H4 (cell line): ENCODE measurements at places on chromosomes 6 and 20. TPM values are rescaled to one million over a fixed set of nuclear protein-coding genes. Genes with fewer than 3 reads are reported as not detected.
A peak's percentile ranks its signal among the peaks of the same experiment; 100 is the strongest.

GRCh38 chr20:13024596-13024995 is 15.8 kb downstream of the SPTLC3 start:
- DNase-seq: no peak

- DNase-seq: no peak
Measured at GRCh38 chr6:134884752-134885151, 65.1 kb downstream of the ALDH8A1 start.

DNA sequence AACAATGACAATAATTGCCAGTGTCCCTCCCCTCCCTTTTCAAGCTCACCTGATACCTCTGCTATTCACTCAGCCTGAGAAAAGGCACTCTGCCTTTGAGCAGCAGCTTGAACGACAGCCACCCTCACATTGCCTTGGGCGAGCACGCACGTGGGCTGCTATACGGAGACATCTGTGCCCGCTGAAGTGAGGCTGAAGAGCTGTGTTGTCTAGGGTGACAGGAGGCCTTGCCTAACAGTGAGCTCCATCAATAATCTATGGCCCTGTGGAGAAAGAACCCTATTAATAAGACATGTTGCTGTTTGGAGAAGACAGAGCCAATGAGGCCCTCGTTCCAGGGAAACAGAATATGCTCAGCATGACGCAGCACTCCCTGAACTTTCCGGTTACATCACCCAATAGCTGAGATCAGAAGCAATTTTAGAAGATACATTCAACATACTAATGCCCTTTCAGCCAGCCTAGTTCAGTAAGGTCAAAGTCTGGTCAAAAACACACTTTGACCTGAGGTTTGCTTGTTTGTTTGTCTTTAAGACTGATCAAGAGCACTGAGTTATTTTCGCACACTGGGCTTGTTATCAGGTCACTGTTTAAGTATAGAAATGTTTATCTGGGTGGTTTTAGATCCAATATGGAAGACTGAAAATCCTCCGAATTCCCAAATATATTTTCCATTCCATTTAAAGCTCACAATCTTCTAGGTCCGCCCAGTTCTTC is 30.6 kb downstream of the RBM24 start:
- DNase-seq: peak; percentile 21

GRCh38 chr6:86380571-86381125 is 556.7 kb upstream of the HTR1E start:
- no peak for DNase-seq

DNA sequence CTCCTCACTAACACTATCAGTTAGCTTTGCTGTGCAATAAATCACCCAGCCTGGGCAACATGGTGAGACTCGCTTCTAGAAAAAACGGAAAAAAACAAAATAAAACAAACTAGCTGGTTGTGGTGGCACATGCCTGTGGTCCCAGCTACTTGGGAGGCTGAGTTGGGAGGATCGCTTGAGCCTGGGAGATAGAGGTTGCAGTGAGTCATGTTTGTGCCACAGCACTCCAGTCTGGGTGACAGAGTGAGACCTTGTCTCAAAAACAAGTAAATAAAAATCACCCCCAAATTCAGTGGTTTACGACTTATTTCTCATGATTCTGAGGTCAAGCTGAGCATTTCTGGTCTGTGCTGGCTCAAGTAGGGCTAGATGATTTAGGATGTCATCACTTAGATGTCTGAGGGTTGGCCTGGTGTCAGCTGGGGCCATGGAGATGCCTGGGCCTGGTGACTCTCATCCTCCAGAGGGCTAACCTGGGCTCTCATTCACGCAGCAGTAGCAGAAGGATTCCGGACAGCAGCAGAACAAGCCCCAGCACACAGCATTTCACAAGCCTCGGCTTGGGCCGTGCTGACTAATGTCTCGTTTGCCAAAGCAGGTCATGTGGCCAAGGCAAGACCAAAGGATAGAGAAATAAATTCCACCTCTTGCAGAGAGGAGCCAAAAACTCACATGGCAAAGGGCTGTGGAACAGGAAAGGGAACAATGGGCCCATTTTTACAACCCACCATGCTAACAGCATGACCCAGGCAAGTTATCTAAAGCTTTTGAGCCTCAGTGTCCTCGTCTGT is 32.5 kb downstream of the MGME1 start:
- peak; percentile 54 for DNase-seq

DNA sequence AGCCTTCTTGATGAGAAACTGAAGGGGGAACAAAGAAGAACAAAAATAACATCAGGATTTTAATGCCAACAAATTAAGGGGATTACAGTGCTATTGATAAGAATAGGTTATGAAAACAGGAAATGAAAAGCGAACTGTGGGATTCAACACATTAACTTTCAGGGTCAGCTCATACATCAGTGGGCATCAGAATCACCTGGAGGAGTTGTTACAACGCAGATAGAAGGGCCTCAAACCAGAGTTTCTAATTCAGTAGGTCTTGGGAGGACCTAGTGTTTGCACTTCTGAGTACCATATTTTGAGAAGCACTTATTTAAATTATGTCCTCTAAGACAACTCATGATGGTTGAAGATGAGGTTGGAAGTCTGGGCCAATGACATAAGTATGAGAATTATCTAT is 5.6 kb upstream of the TMEM244 start:
- no peak for DNase-seq

Gene COQ3
- 19.0 and 21.5 TPM in 2 replicates for total RNA-seq
